ENCODE measurements at places on chromosomes 5 and 9.

DNA sequence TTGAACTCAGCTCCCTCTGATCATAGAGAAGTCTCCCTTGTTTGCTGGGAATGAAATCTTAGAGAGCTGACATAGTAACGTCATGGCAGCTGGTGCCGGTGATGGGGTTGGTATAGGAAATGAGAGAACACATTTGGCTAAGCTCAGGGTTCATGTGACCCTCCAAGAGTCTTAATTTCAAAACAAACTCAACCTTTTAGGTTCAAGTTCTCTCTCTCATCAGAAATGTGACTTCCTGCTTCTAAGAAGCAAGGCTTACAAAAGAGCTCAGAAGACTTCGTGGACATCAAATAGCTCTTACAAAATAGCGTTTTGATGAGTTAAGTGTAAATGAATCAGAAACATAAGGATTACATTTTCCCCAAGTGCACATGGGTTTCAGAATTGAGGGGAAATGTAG, 97.3 kb downstream of the PAPPA start:
- no peak for DNase-seq

GRCh38 chr9:120071760-120072159, 508.2 kb downstream of the CDK5RAP2 start:
- DNase-seq: no peak

DNA sequence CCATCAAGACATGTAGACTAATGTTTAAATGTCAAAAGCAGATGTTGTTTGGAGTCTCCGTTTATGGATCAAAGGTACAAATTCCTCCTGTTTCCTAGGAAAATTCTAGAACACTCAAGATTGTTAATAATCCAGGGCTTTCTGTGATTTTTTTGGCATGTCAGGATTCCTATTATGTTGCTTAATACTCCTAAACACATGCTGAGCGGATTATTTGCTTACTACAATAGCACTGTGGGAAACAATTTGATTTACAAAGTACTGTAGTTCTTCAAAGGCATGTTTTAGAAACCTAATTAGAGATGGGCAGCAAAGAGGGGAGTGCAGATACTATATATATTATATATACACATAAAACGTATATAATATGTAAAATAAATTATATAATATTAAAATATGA, 19.0 kb upstream of the SCAMP1 start:
- no peak for DNase-seq

DNA sequence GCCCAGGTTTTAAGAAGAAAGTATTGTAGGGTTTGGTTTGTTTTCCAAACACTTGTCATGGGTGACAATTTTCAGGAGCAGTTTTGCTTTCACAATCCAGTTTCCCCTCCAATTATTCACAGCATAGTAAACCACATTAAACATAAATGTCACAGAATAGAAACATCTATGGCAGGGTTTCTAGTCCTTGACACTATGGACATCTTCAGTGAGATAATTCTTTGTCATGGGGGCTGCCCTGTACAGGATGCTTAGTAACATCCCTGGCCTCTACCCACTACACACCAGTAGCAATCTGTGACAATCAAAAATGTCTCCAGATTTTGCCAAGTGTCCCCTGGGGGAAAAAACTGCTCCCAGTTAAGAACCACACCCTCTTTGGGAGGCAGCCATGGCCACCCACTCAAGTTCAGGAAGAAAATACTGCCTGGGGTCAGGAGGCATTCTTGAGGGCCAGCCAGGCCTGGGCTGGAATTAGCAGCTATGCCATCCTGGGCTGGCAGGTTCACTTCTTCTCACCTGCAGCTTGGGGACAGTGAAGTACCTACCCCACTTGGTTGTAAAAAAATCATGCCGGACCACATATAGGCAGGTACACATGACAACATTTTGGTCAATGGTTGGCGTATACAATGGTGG, 116.3 kb downstream of the HSD17B3 start:
- no peak for DNase-seq

GRCh38 chr5:591746-592145, 20.4 kb upstream of the CEP72 start:
- DNase-seq: no peak

DNA sequence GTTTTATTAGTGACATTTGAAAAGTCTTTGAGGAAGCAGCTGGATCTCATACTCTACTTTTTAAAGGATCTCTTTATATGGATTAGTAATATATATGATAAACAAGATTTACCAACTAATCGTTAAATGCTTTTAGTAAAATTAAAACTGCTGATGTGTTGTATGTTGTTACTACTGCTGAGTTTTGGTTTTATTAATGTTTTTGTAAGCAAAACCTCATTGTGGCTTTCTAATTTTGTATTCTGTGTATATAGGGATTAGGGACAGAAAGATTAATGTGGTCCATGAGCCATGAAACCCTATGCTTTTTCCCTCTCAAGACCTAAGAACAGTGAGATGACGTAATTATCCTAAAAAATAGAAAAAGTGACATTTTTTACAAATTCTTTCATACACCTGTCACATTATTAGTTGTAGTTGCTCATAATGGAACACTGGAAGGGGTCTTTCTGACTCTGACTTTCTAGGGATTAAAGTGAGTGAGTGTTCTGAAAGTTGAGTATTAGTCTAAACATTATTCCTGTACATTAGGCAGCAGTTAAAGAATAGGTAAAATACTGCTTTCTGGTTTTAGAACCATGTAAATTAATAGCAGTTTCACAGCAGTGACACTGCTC, 85.9 kb downstream of the SLC12A2 start:
- DNase-seq: no peak

- no peak for DNase-seq
These were observed 24.4 kb downstream of the EGR1 start for GRCh38 chr5:138489683-138490061.

GRCh38 chr9:6711403-6711802, 46.4 kb upstream of the KDM4C start:
- DNase-seq: no peak

DNA sequence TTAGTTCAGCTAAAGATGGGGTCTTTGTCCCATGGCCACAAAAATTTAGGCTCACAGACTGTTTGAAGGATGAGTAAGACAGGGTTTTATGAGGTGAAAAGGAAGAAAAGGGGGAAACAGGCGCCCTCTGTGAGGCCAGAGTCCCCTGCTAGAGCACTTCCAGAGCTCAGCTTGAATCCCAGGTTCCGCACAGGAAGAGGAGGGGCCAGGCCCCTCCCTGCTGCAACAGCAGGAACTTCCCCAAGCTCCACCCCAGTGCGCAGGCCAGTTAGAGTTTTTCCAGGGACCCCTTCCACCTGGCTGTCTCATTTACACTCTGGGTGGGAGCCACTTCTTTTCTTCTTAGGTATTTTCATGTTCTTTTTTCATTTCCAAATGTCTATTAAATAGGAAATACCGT, 480.8 kb downstream of the PSAT1 start:
- no peak for DNase-seq

- peak; percentile 36 for DNase-seq
These were observed 303.7 kb downstream of the RAB3C start for GRCh38 chr5:58886315-58887207.

- no peak for DNase-seq
These were observed 232.1 kb downstream of the SH3GL2 start for GRCh38 chr9:17810728-17811571.

DNA sequence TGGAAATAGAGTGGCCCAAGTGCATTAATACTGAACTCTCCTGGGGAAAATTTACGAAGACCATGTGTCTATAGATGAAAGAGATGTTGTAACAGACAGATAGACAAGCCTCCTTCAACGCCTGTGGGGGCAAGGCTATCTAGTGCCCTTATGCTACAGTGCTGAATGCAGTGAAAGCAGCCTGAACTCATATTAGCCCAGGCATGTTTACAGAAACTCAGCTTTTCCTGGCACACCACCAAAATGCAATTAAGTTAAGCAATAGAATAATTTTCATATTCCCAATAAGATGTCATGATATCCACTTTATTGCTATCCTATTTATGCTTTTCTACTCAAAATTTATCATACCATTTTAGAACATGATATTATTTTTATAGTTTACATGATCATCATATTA, 277.0 kb downstream of the DIRAS2 start:
- DNase-seq: no peak

- no peak for DNase-seq
These were observed 45.3 kb downstream of the DAP start for GRCh38 chr5:10715605-10716290.

GRCh38 chr5:53994148-53994547, 316.2 kb downstream of the ARL15 start:
- no peak for DNase-seq

- no peak for DNase-seq
These were observed 113.0 kb downstream of the RPS23 start for GRCh38 chr5:82164977-82165713.

DNA sequence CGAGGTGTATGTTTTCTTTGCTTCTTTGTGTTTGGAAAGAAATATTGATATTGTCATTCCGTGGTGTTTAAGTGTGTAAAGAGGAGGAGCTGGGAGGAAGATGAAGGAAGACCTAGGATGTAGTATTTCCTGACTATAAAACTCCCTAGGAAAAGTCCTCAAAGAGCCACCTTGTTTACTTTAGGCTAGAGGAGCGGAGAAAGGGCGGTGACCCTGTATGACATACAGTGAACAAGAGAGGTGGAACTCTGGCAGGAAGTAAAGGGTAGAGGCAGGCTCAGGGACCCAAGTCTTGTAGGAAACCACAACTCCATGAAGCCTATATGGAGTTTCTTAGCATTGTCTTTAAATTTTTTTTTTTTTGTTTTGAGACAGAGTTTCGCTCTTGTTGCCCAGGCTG, 303.9 kb downstream of the DOCK8 start:
- no peak for DNase-seq

GRCh38 chr9:14748373-14748772, 25.8 kb upstream of the CER1 start:
- DNase-seq: no peak

GRCh38 chr9:83473488-83473971, 64.7 kb downstream of the FRMD3 start:
- DNase-seq: no peak

GRCh38 chr5:133273661-133274596, 222.1 kb downstream of the HSPA4 start:
- DNase-seq: no peak

DNA sequence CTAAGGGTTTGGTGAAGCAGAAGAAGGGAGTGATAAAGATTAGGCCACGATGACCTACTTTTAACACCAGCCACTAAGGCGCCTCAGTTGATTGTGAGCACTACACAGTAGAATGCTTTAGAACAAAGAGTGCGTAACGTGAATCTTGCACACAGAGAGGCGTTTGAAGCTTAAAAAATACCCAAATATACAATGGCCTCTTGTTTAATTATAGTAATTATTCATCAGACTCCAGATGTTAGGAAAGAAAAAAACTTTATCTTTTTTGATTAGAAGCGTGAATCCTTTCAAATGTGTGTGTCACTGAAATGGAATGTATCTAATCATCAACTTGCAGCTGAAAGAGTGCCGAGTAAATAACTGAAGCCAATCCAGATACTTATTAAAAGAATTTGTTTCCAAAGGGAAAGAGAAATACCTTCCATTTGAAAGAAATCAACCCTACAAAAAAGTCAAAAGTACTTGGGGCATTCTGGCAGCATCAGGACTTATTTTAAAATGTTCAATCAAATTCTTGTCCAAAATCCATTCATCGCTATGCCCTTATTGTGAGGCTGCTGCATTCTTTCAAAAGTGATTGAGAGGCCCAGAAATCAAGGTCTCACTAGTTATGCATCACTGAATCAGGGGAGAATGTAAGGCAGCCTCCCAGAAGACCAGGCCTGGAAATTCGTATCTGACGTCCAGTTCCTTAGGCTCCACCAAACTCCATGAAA, 337.5 kb downstream of the ZNF608 start:
- DNase-seq: no peak

- no peak for DNase-seq
These were observed 444.7 kb downstream of the MED10 start for GRCh38 chr5:5933651-5934050.

DNA sequence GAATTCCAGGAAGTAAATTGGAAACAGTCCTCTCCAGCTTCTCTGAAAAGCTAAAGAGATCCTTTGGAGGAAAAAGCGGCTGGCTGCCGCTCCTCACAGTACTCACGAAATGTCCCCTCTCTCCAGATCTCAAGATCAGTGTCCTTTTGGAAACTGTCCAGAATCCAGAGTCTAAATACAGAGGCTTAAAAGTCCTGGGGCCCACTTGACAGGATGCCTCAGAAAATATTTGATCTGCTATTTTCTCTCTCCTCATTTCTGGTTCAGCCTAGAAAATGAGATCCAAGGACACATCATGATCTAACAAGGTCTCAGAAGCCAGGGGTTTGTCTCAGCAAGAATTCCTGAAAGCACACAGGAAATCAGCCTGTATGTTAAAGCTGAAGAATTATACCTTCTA, 7.2 kb downstream of the C1QTNF2 start:
- DNase-seq: no peak

DNA sequence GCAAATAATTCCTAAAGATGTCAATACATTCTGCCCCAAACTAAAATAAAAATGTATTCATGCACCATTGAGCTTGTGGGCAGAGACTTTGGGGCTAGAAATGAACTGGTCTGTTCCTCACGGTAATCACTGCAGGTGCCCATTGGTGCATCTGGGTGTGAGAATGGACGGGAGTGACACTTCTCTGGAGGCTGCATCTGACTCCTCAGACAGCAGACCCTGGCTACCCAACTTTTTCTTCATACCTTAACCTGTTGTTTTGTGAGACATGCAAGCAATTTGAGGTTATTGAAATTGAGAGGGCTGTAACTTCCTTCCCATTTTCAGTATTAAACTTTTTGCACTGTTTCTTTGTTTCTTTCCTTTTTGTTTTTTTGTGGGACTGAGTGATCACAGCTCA, 333.4 kb downstream of the ICE1 start:
- no peak for DNase-seq
